ENCODE measurements at places on chromosomes 5 and 9.

GRCh38 chr5:135032999-135033861 is 798 bp downstream of the PITX1 start:
- no peak for DNase-seq

DNA sequence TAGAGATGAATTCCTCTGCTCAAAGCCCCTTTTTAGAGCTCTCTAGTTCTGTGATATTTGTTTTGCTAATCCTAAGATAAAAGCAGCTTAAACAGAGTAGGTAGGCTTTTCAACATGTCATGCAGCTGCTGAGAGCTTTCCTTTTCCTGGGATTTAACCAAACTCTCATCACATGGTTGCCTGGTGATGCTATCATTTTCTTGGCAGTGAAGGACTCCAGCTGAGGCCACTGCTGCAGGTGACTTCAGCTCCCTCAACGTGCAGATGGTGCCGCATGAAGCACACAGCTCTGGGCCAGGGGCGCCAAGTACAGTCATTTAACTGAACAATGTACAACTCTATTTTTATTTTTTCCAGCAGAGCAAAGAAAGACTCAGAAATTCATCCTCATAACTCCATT is 42.2 kb downstream of the SECISBP2 start:
- peak; percentile 50 for DNase-seq

- DNase-seq = no peak
Measured at GRCh38 chr9:110338143-110338542, 480 bp upstream of the TXNDC8 start.

- DNase-seq = no peak
Measured at GRCh38 chr9:35813434-35814105, 1.3 kb downstream of the HINT2 start.

DNA sequence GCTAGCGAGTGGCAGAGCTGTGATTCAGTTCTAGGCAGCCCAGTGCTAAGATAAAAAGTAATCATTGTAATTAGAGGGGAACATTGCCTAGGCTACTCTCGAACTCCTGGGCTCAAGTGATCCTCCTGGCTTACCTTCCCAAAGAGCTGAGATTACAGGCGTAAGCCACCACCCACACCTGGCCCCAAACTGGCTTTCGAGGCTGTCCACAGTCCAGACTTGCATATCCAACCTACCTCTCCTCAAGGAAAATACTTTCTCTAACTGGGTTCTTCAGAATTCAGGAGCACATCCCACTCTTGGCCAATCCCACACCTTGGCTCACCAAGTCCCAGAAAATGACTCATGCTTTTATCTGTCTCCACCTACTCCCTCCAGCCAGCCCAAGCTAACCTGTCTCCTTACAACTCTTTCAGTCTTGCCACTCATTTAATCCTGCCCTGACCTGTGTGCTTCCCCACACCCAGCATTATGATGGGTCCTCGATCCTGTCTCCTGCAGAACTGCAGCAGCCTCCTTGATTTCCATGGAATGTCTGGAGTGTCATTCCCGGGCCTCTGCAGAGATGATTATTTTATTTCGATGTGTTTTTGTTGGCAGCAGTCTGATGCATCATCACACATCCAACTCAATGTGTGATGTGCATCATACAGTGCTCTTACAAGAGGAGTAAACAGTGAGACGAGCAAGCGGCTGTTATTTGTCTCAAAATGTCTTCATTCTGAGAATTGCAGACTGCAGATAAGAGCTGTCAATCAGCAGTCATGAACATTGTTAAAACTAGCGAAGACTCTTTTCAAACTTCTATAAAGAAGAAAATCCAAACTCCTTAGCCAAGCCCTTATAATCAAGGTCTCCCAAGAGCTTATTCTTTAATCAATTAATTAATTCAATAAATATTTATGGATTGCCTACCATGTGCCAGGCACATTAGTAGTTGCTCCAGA is 167.3 kb downstream of the SEC61B start:
- DNase-seq = no peak

GRCh38 chr5:88666761-88667495 is 216.1 kb downstream of the MEF2C start:
- peak; percentile 70 for DNase-seq

- DNase-seq = no peak
Measured at GRCh38 chr5:177309351-177310191, 2.1 kb downstream of the MXD3 start.

GRCh38 chr9:23663946-23664345 is 162.1 kb downstream of the ELAVL2 start:
- DNase-seq = no peak

- no peak for DNase-seq
Measured at GRCh38 chr9:86454701-86455615, 100.7 kb upstream of the TUT7 start.

DNA sequence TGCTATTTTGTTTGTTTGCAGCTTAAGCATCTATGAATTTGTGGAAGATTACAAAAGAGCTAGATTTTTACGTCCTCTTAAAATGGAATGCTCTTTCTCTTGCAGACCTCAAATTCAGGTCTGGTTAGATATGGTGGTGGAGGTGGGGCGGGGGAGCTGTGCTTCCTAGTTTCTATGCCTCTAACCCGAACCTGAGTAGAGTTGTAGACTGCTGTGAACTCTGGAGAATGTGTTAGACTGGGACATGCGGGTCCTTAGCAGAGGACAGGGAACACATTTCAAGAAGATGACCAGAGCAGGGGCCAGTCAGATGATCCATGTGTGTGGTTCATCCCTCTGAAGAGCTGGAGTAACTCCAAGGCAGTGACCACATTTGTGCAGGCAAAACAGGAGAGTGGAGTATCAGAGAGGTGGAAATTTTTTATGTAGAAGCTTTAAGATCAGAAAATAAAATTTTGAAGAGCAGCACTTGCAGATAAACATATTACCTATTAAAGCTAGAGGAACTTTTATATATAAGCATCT is 154.9 kb downstream of the FAM174A start:
- no peak for DNase-seq

- no peak for DNase-seq
Measured at GRCh38 chr9:111825468-111826145, 30.9 kb upstream of the SHOC1 start.

DNA sequence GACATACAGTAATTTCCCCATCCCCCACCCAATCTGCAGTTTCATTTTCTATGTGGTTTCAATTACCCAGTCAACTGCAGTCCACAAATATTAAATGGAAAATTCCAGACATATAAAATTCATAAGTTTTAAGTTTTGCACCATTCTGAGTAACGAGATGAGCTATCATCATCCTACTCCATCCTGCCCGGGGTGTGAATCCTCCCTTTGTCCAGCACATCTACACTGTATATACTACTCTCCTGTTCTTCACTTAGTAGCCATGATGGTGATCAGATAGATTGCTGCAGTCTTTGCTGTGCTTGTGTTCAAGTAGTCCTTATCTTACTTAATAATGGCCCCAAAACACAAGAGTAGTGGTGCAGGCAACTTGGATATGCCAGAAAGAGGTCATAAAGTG is 11.3 kb downstream of the OXCT1 start:
- no peak for DNase-seq

DNA sequence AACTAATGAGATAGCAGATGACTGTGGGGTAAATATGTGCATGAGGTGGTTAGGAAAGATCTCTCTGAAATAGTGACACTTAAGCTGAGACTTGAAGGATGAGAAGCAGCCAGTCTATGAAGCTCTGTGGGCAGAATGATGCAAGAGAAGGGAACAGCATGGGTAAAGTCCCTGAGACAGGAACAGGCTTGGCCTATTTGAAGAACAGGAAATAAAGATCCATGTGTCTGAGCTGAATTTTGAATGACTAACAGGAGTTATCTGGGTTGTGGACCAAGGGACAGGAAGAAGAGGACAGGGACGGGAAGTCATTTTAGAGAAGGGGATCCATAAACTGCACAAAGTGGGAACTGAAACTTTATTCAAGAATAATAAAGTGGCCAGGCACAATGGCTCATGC is 25.6 kb upstream of the HMGCS1 start:
- no peak for DNase-seq

Data from pons (tissue), 1 donor.